ENCODE measurements at places on chromosomes 13 and 19. TPM values are rescaled to one million over a fixed set of nuclear protein-coding genes. Genes with fewer than 3 reads are reported as not detected.
A peak's percentile ranks its signal among the peaks of the same experiment; 100 is the strongest.

WTIP gene
- total RNA-seq, result 58.0 TPM

DNA sequence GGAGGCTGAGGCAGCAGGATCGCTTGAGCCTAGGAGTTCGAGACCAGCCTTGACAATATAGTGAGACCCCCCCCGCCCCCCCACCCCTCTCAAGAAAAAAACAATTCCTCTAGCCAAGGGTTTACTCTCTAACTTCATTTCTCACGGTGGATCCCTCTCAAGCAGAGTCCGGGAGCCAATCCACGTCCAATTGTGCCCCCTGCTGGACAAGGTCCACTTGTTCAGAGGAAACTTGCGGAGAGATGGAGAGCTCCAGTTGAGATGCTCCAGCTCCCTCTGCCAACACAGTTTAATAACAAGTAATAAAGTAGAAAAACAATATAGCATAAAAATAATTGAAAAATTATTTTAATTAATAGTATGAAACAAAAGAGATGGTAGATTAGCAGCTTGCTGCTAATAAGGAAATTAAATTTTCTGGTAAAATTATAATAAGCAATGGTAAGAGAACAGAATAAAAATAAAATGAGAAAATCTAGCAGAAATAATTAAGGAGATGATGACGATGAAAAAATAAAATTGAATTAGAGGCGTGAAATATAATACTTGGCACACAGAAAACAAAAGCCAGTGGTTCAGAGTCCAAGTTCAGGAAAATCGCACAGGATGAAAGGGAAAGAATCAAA is 14.5 kb upstream of the SIGLEC14 start:
- no peaks in the 10 kb centered on the region for H3K36me3 ChIP-seq
- no peaks in the 10 kb centered on the region for H3K4me1 ChIP-seq
- peak; percentile 75 for DNase-seq

GRCh38 chr13:78247362-78247761 is 328.7 kb upstream of the EDNRB start:
- H3K4me3 ChIP-seq, result no peak overlapping the region
- no peak for DNase-seq
- H3K27me3 ChIP-seq, result no peaks in the 10 kb centered on the region
- H3K4me1 ChIP-seq, result no peaks in the 10 kb centered on the region

DNA sequence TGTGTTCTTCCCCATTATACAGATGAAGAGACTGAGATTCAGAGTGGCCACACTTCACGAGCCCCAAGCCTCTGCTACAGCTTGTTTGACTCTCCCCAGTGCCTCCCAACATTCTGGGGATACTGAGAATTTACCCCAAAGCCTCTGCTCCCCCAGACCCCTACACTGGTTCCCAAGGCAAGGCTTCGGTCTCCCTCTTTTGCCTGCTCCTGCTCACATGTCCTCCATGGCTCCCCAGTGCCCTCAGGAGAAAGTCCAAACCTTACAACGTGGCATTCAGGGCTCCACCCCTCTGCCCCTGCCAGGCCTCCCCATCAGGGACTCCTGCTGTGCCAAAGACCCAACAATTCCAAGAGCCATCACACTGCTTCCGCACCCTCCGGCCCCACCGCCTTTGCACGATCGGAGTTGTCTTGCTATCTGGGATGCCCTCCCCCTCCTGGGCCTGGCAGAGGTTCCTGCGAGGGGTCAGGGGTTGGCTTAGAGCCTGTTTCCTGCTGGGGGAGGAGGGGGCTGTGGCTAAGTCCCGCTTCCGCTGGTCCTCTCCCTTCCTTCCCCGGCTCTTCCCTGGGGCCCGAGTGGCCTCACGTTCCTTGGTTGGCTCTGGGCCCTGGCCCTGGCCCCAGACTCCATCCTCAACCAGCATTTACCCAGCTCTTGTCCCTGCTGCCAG is 15.4 kb downstream of the GTPBP3 start:
- H3K4me1 ChIP-seq, result no peaks in the 10 kb centered on the region
- no peak for DNase-seq
- H3K27ac ChIP-seq, result no peak overlapping the region
- H3K36me3 ChIP-seq, result no peaks in the 10 kb centered on the region
